Activated CD4-positive, alpha-beta T cell treated with anti-CD3 and anti-CD28 coated beads for 48 hours (primary cell): ENCODE measurements at places on chromosomes 5 and 9.

DNA sequence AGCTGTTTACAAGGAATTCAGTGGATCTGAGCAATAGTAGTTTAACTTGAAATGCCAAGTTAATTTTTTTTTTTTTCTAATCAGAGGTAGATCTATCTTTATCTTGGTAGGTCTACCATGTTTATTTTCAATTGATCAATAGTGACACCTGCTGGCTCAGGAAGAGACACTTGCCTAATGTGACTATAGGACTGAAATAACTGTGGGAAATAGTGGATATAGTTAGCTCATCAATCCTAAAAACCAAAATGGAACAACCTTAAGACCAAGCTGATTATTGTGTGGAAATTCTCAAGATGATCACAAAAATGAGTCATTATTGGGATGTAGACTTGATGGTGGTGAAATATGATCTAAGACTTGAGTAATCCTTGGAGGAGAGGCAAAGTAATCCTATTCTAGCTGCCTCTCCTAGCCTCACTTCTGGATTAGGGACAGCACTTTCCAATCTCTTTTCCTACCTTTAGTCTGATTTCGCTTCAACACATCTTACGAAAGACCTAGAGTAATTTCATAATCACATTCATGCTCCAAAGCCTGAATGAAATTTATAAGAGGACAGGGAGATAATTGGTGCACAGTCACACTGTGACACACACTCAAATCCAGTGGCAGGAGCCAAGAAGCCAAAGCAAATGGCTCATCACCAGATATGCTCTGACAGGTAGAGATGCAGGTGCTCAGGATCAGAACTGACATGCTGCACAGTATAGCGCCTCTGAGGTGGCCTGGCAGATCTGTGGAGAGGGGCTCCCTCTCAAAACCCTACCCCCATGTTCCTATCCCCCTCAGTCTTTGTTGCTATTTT is 156.3 kb downstream of the HMHB1 start:
- no peak for DNase-seq

DNA sequence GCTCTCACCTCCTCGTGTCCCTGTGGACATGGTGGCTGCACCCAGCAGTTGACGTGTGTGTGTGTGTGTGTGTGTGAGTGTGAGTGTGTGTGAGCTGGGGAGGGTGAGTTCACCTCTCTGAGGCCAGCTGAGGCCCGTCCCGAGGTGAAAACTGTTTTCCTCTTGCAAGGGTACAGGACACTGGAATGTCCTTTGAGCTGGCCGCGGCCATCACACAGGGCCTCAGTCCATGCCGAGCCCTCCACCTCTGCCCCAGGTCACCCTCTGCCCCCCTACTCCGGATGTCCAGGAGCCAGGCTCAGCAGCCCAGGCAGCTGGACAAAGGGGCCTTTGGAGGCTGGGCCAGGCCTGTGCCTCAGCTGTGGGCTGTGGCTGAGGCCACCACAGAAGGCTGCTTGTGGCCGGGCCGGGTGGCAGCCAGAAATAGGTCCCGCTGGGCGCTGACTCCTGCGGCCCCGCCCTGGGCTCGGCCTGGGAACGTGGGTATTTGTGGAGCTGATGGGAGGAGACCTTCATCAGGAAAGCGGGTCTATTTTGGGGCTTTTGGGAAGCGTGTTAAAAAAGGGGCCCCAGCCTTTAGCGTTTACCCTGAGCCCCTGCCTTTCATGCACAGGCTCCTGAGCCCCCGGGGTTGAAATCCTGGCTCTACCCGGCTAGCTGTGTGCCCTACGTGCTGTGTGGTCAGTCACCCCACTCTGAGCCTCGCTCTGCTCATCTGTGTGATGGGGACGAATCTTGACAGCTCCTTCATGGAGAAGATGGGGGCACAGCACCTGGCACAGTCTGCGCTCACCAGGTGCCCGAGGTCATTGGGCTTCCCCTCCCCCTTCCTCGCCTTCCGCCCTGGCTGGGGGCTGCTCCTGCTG is 75.1 kb upstream of the IER5L start:
- no peak for DNase-seq

- DNase-seq: no peak
Measured at GRCh38 chr5:101102506-101102905, 199.4 kb upstream of the ST8SIA4 start.

- DNase-seq: no peak
Measured at GRCh38 chr5:27308153-27308552, 269.8 kb upstream of the CDH9 start.

- DNase-seq: no peak
Measured at GRCh38 chr5:115829913-115830312, 11.5 kb downstream of the ATG12 start.

- peak; percentile 99 for DNase-seq
Measured at GRCh38 chr5:139403787-139404483, at the start of gene SPATA24. TSS of gene SPATA24 (minus strand) at chr5:139404089. CDS start at chr5:139404060, 29 bp downstream.

GRCh38 chr5:139904816-139905661 is 109.4 kb downstream of the PSD2 start:
- no peak for DNase-seq

- DNase-seq: peak; percentile 73
Measured at GRCh38 chr9:126516936-126517832, 96.5 kb upstream of the LMX1B start.

DNA sequence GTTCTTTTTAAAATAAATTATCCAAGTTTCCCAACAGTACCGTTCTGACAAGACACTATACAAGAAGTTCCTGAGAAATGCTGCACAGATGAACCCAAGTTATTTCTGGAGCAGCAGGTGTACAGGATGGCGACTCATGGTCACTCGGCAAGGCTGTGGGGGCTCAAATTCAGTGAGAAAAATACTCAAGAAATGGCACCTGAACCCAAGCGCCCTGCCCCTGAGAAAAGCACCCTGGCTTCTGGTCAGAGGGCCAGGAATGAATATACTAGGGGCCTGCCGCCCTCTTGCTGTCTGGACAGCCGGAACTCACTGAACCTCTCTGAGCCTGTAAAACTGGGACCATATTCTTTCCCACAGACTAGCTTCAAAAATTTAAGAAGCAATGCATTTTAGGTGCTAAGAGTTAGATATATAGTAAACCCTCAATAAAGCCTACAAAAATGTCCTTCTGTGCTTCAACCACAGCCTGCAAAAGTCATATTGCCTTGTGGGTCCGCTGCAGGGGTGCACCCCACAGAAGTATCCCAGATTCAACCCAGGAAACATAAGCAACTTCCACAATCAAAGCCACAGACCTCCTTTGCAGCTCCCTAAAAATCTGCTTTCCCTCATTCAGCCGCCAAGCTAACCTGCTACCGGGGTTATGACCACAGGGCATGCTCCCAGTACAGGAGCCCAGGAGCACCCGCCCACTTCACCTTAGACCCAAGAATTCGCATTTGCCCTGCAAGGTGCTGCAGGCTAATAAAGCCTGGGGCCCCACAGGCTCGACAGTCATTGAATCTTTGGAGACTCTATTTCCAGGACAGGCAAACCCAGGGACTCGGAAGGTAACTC is 1.4 kb downstream of the RAPGEF1 start:
- DNase-seq: peak; percentile 36

DNA sequence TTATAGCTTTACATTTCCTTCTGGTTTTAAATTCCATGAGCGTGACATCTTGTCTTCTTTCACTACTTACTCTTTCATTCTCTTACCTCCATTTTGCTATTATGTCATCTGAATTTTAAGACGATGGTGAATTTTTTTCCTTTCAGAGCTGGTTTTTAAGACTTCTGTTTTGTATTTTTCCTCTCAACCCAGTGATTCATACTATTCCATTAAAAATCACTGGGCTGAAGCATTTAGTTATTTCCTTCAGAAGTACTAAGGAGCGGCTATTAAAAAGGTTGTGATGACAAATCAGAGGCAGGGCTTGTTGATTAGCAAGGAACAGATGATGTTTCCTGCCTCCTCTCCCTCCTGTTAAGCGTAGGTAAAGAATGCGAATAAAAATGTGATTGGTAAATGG is 16.5 kb downstream of the AGXT2 start:
- no peak for DNase-seq

- no peak for DNase-seq
Measured at GRCh38 chr9:99602854-99603253, 218.8 kb upstream of the NR4A3 start.

DNA sequence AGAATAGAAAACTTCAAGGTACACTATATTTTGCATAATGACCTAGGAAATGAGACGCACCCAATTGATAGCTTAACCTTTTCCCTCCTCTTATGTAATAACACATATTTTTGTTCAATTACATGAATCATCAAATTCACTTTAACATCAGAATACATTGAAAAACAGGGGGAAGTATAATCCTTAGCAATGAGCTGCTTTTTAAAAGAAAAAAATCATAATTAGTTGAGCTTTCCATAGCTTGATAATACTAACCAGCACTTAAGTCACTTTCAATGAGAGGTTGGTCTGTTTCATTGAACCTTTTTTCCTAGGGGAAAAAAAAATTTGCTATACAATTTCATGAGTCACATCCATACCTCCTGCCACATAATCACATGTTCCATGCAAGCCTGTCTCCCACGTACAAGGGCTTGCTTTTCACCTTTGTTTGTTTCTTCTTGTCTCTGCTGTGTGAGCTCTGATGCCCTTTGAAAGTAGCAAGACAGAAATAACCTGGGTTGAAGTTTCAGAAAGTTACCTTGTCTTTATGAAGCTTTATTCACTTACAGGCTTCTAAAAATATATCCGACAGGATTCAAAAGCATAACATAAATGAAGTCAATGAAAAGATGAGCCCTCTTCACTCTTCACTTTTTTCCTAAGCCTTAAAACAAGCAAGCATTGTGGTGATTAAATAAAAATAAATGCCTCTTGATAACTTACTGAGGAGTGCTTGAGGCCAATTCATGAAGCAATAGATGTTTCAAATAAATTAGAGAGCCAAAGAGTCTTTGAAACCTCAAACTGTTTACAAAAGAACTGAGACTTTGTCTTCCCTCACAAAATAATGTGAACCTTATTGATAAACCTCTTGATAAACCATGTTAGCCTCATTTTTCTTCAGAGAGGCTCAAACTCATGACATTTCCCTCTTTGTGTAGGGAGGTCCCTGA is 108.5 kb downstream of the FEM1C start:
- DNase-seq: no peak

- peak; percentile 90 for DNase-seq
Measured at GRCh38 chr9:136799854-136800657, 3.9 kb downstream of the CCDC183 start.

DNA sequence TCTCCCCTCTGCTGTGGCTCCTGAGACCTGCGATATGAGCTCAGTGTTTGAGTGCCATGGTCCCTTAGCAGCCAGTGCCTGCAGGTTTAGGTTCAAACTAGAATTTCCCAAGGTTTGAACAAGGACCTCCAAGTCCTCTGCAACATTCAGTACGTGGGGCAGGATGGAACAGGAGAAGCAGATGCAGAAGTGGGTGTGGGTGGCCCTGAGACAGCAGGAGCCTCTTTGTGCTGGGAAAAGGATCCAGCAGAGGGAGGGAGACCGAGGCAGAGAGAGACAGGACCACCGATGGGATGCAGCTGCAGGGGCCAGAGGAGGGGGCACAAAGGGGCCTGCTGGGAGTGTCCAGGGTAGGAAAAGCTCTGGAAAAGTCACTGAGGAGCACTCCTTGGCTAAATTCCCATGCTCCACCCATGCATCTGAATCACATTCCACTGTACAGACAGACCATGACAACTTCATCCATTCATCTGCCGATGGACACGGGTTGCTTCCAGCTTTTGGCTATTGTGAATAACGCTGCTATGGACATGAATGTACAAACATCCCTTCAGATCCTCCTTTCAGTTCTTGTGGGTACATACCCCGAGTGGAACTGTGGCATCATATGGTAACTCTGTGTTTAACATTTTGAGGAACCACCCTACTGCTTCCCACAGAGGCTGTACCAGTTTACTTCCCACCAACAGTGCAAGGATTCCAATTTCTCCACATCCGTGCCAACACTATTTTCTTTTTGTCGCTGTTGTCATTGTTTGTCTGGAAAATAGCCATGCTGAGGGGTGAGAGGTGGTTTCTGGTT is 26.7 kb upstream of the SUSD3 start:
- no peak for DNase-seq

DNA sequence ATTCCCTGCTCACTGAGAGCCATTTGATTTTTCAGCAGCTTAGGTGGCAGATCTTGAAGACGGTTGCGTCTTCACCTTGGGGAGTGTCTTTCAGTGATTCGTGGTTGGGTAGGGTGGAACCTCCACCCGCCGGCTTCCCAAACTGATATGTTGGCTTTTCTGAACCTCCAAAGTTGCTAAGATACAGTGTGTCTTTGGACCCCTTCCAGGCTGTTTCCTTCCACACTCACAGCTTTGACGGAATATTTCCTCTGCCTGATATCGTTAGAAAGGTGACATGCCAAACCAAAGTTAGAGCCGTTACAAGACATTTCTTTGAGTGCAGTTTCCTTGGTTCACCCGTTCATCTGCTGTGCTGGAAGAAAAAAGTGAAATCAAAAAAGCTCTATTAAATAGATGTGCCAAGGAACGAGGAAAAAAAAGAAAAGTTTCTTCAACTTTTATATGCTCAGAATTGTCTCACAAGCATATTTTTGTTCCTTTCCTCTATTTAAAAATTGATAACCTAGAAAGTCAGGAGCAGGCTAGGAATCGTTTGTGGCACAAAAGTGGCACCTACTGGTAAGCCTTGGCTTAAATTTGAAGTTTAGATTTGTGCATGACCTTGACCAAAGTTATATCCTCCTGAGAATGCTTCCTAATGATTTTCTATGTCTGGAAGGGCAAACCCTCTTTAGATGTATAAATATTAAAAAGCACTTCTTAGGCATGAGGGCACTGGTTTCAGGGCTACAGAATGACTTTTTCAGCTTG is 270.7 kb upstream of the WWC1 start:
- DNase-seq: no peak

DNA sequence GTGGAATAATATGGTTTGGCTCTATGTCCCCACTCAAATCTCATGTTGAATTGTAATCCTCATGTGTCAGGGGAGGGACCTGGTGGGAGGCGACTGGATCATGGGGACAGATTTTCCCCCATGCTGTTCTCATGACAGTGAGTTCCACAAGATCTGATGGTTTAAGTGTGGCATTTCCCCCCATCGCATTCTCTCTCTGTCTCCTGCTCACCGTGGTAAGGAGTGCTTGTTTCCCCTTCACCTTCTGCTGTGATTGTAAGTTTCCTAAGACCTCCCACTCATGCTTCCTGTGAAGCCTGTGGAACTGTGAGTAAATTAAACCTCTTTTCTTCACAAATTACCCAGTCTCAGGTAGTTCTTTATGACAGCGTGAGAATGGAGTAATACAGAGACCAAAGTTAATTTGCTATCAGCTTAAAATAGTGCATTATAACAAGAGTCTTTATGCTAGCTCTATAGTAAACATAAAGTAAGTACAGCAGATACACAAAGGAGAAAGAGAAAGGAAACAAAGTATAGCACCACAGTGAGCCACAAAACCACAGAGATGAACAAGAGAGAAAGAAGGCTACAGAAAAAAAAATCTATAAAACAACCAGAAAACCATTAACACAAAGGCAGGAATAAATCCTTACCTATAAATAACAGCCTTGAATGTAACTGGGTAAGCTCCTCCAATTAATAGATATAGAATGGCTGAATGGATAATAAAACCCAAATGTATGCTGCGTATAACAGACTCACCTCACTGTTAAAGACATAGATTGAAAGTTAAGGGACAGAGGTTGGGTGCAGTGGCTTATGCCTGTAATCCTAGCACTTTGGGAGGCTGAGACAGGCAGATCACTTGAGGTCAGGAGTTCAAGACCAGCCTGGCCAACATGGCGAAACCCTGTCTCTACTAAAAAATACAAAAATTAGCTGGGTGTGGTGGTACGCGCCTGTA is 39.7 kb downstream of the RAPGEF6 start:
- DNase-seq: peak; percentile 20

- no peak for DNase-seq
Measured at GRCh38 chr5:160023908-160024630, 15.1 kb downstream of the TTC1 start.
